SIG-M5 (cell line): ENCODE measurements at places on chromosomes 1 and 21.

GRCh38 chr1:56977910-56978309, 12.1 kb upstream of the C8B start:
- no peak for DNase-seq

GRCh38 chr1:77511440-77511840, 171.0 kb downstream of the ZZZ3 start:
- DNase-seq = no peak

DNA sequence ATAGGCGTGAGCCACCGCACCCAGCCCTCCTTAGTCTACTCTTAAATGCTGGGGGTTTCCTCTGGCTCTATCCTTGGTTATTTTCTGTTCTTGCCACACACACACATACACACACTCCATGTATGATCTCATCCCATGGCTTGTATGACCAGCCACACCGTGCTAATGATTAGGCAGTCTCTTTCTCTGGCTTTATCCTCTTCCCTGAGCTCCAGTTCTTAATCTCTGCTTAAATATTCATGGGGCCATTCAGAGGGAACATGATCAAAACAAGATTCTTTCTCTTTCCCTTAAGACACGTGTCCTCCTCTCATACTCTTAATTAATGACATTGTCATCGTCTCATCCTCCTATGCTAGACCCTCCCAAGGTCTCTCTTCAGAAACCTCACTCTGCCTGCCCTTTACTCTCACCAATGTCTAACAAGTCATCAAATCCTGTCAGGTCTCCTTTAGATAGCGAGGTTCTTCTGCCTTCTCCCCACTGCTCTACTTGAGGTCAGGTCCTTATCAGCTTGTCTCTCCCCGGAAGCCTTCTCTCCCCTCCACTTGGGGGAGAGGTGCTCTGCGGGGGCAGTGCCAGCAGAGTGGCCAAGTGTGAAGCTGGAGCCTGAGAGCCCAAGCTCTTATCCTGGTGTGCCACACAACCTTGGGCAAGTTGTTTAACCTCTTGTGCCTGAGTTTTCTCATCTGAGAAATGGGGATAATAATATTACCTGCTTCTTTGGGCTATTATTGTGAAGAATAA, 83.0 kb upstream of the GNG12 start:
- no peak for DNase-seq

GRCh38 chr1:191709215-191709614, 449.0 kb upstream of the RGS18 start:
- no peak for DNase-seq

DNA sequence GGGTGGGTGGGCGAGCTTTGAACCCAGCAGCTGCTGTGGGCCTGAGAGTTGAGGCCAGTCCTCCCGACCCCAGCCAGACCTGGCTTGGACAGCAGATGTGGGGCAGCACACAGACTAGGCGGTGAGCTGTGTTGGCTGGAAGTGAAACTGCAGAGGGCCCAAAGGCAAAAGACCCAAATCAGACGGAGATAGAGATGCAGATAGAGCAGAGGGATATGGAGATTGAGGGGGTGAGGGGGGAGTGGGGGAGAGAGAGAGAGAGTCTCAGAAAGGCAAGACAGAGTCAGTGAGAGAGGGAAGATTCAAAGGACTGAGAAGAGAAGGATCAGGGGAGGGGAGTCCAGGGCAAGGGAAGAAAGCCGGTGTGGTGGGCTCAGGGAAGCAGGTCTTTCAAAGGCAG, 17.0 kb upstream of the POU3F1 start:
- no peak for DNase-seq

- DNase-seq = no peak
Measured at GRCh38 chr1:16191916-16192546, 20.4 kb downstream of the ARHGEF19 start.

DNA sequence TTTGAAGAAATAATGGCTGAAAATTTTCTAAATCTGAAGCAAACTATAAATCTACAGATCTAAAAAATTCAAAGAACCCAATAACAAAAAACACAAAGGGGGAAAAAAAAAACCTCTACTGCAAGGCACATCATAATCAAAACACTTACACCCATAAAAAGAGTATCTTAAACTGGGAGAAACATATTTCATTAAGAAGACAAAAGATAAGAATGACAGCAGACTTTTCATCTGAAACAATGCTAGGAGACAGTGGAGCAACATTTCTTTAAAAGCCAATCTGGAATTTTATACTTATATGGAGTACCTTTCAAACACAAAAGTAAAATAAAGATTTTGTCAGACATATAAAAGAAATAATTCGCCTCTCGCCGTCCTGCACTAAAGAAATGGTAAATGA, 49.1 kb downstream of the COP1 start:
- DNase-seq = no peak

DNA sequence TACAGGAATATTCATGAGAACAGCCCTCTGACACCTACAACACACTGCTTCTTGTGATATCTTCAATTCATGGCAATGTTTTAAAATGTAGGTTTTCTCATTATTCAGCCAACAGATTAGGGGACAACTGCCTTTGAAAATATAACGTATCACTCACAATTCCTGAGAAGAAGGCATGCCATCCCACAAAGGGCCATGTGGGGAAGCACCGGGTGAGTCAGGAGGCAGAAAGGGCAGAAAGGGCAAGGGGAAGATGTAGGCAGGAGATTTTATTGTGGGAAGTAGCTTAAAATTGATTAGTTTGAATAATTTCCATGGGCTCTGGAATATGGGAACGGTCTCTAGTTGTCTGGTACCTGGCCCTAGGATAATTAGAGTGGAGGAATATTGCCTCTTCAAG, 165.7 kb downstream of the HHIPL2 start:
- no peak for DNase-seq

DNA sequence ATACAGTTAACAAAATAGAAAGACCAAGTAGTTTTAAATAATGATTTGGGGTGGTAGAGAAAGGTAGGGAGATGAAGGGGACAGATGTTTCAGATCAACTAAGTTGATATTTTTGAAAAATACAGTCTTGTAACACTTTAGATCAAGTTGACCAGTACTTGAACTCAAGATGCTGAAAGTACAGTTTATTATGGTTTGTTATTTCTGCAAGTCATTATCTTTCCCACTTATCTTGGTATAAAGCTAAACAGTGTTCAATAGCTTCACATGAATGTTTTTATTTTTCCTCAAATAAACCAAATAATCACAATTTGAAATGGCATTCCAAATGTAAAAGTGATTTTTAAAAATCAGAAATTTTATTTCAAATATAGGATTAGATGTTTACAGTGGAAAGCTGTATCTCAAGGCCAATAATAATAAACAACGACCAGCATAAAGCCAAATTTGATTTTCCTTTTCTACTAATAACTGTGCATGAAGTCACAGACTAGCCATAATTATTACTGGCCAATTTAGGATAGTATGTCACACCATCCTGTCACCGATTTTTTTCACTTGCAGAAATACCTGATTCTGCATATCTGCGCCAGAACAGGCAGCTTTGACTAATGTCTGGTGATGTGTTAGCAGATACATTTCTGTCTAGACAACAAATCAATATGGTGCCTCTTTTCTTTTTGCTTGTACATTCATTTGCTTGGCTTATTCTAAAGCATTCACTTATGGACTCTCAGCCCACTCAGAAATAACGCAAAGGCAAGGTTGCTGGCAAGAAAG, 320.2 kb downstream of the TM2D1 start:
- DNase-seq = no peak

DNA sequence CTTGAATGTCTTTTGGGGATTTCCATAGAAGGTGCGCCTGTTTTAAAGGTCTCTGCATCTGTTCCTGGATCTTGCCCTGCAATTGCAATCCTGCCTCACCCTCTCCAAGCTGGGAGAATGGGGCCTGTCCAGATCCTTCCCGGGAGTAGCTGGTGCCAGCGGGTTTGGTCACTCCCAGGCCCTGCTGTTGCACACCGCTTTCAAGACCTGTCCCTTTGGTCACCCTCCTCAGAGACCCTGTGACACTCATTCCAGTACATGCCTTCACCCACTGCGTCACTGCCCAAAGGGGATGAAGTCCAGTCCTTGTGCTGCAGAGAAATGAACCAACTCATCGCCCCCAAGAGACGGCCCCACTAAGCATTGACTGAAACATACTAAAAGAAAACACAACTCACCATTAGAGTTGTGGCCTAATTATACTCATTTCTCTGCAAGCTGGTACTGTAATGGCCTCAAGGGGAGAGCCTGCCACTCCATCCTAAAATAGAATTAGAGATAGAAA, 1.9 kb upstream of the IRF2BP2 start:
- DNase-seq = no peak

GRCh38 chr1:43121256-43121900, 50.7 kb downstream of the EBNA1BP2 start:
- no peak for DNase-seq

DNA sequence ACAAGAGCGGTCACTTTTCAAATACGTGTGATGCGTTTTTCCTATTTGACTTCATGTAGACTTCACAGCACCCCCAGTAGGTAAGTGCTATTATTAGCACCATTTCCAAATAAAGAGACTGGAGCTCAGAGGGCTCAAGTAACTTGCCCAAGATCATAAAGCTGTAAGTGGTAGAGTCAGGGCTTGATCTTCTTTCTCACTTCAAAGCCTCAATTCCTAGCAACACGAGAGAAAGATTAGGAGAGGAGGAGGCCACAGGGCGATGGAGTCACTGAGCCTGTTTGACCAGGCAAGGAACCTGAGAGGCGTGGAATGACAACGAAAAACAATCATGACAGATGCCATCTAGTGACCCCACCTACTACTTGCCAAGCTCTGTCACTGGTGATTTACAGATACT, 181.0 kb downstream of the FOXD2 start:
- DNase-seq = no peak

DNA sequence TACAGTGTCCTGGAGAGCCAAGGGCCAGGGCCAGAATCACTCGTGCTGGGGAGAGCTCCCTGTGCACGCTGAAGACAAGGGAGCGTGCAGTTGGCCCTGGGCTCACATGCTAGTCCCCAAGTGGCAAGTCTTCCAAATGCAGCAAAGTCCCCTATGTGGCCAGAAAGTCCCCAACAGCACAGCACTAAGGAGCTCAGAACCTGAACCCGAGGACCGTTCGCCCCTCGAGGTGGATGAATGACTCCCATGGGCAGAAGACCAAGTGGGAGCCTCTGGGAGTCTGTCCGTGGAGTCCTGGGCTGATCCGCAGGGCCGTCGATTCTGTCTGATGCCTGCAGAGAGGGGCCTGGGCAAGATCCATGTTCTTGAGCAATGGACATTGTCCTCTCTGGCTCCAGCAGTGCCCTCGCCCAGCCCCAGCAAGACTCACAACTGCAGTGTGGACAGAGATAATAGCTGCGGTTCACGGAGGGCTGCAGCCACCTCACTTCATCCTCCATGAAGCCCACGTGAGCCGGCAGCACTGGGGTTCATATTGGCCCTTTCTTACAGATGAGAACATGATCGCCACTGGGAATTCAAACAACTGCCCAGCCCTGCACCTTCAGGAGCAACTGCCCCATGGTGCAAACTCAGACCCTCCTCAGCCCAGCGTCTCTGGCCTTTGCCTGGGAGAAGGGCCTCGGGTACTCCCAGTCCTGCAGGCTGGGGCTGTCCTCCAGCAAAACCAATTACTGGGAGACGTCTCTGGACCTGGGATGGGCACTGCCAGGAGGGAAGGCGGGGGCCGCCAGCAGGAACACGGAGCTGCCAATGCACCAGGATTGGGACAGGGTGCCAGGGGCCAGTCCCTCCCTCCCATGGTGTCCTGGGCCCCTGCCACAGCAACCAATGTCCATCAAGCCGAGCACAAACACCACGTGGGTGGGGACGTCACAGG, 243.7 kb downstream of the NPHP4 start:
- DNase-seq = no peak
